ENCODE measurements at places on chromosomes 4 and X. TPM values are rescaled to one million over a fixed set of nuclear protein-coding genes. Genes with fewer than 3 reads are reported as not detected.

SLC9B2 gene
- 21.7 TPM for total RNA-seq

ERAS gene
- total RNA-seq = not detected

CACNA1F gene
- not detected for total RNA-seq

PASD1 gene
- not detected for total RNA-seq

TNIP3 gene
- total RNA-seq = 0.31 TPM

TASL gene
- not detected for total RNA-seq

CENPI gene
- 5.7 TPM for total RNA-seq

ARMCX4 gene
- total RNA-seq = 15.4 TPM
